Kidney (tissue), 22 donors: ENCODE measurements at places on chromosomes 12 and 14.

GRCh38 chr12:13049816-13050215 is 5.6 kb downstream of the FAM234B start:
- no peak for DNase-seq

DNA sequence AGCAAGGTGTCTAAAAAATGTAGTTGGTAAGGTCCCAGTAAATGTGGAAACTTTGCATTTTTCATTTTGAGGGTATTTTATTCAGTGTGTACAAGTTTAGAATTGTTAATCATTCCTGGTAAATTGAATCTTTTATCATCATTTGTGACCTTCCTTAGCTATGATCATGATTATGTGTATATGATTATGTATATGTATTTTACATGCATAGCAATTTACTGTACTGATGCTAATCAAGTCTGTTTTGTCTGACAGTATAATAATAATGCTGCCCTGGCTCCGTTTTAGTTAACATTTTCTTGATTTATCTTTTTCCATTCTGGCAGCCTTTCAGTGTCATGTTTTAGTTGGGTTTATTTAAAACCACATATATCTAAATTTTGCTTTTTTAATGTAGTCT is 9.4 kb downstream of the WASHC4 start:
- no peak for DNase-seq

GRCh38 chr12:68236421-68237059 is 10.9 kb upstream of the IL26 start:
- no peak for DNase-seq

DNA sequence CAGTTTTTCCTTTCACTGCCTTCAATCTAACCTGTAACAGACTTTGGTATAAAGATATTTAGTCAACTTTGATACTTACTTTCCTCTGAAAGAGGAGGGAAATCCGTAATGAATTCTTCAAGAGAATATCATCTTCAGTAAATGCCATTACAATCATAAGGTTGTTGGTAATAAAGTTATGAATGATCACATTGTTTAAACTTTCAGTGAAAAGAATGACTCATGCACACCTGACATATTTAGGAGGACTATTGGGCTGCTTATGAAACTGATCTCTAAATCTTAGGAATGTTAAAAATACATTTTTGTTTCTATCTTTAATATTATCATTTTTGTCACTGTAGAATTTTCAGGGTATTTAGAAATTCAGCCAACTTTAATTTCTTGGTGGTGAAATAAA is 474.7 kb downstream of the SLC16A7 start:
- DNase-seq = no peak
